Camera-type eye (tissue), 1 donor: ENCODE measurements at places on chromosomes 12 and 14. TPM values are rescaled to one million over a fixed set of nuclear protein-coding genes. Genes with fewer than 3 reads are reported as not detected.

The BDKRB2 gene
- 7.4 TPM for total RNA-seq

The SART3 gene
- total RNA-seq = 131 TPM

The IL31 gene
- total RNA-seq = not detected

The KRT6C gene
- total RNA-seq = not detected

The MSI1 gene
- total RNA-seq = 121 TPM

The KRT85 gene
- total RNA-seq = 0.27 TPM

The AICDA gene
- total RNA-seq = 0.66 TPM

The CCDC177 gene
- 3.7 TPM for total RNA-seq

The ASPG gene
- total RNA-seq = 2.4 TPM

The NPAS3 gene
- total RNA-seq = 12.0 TPM

The LRRK2 gene
- total RNA-seq = 19.8 TPM

The SRGAP1 gene
- total RNA-seq = 13.7 TPM

The ANKRD33 gene
- 4.2 TPM for total RNA-seq

The FAM186B gene
- total RNA-seq = 0.44 TPM

The EML5 gene
- 45.7 TPM for total RNA-seq

The C12orf54 gene
- not detected for total RNA-seq

The SERPINA3 gene
- total RNA-seq = 0.99 TPM

The MRPL42 gene
- 92.2 TPM for total RNA-seq

The NR1H4 gene
- total RNA-seq = 0.66 TPM

The SLC16A7 gene
- total RNA-seq = 26.0 TPM

The SPRYD3 gene
- 24.6 TPM for total RNA-seq

The RNASE4 gene
- total RNA-seq = 27.0 TPM
